ENCODE measurements at places on chromosomes 5 and 9.

DNA sequence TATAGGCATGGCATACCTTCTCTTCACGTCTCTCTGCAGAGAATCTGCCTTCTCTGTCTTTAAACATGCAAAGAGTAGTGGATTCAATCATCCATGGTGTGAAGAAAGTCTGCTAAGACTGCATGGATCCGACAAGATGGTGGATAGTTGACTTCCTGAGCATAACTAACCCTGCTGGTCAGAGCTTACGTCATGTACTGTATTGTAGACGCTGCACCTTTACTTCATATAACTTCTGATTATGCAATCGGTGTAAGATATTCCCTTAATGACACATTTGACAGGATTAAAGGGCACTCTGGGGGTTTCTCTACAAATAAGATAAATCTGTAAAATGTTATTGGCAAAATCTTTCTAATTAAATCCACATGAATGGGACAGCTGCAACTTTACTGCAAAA is 240.3 kb upstream of the NREP start:
- no peak for DNase-seq

- no peak for DNase-seq
Measured at GRCh38 chr5:79853676-79854418, 137.2 kb downstream of the MTX3 start.

DNA sequence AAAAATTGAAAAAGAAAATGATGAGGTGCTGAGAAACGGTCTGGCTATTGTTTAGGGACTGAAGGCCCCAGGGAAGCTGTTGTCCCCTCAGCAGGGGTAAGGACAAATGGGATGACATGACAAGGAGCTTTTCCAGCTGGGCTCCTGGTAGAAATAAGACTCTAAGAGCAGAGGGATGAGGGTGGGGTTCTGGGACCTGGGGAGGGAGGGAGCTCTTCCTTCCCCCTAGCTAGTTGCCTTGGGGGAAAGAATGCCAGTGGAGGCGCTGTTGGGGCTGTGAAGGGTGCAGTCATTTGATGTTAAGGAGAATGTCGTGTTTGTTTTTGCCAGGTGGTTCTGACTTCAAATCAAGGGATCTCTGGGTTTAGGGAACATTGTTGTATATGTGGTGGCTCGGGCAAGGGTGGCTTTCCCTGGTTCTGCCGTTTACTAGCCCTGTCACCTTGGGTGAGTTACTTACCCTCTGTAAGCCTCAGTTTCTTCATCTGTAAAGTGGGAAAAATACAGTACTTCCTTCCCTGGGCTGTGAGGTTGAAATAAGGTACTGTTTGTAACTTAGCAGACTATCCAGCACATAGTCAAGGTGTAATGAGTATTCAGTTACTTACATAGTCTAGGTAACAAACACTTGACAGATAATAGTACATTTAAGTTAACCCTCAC is 47.8 kb downstream of the WWC1 start:
- no peak for DNase-seq

- DNase-seq = no peak
Measured at GRCh38 chr5:124236361-124237205, 509.9 kb downstream of the ZNF608 start.

GRCh38 chr5:149362541-149362940 is 4.7 kb downstream of the PCYOX1L start:
- no peak for DNase-seq

DNA sequence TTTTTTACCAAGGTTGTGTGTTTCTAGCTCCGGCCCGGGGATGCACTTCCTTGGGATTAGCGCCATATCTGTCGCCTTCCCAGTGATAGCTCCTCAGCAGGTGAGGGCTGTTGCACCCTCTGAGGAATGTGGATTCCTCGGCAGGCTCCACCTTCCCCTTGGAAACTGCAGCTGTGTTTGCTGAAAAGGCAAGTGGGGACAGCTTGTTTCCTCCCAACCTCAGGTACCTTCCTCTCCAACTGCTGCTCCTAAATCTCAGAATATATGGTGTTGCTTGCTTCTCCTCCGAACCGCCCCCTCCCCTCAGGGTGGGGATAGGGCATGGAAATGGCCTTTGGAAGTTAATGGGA is 1.3 kb downstream of the SLC1A1 start:
- no peak for DNase-seq

DNA sequence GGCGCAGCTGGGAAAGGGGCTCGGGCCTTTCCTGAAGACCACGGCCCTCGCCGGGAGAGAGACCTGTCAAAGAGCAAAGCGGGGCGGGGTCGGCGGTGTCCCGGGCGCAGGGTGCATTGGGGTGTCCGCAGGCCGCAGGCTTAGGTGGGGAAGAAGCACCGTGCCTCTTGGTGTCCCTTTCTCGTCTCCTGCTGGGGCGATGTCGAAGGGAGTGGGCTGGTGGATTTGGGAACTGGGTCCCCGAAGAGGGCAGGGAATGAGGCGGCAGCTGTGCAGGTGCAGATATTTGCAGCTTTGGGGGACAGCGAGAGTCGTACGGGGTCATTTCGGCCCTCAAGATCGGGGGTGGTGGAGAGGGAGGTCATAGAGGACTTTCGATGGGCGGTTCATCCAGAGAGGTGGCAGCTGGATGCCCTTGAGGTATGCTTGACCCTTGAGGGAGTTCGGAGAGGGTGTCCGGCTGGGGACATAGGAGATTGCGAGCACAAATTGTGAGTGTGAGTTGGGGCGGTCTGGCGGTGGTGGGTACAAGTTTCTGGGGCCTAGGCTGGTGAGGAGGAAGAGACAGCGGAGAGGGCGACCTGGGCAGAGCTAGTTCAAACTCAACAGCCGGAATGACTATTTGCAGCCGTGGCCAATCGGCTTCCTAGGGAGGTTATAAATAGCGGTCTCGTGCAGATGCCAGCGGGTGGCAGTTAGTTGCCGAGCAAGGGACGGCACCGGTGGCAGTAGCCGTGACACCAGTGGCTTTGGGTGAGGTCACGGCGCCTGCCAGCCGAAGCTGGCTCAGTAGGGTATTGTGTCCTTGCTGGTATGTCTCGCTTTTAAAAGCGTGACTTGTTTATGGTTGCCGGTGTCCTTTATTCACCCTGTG is 601 bp downstream of the NNT start:
- peak; percentile 90 for DNase-seq

DNA sequence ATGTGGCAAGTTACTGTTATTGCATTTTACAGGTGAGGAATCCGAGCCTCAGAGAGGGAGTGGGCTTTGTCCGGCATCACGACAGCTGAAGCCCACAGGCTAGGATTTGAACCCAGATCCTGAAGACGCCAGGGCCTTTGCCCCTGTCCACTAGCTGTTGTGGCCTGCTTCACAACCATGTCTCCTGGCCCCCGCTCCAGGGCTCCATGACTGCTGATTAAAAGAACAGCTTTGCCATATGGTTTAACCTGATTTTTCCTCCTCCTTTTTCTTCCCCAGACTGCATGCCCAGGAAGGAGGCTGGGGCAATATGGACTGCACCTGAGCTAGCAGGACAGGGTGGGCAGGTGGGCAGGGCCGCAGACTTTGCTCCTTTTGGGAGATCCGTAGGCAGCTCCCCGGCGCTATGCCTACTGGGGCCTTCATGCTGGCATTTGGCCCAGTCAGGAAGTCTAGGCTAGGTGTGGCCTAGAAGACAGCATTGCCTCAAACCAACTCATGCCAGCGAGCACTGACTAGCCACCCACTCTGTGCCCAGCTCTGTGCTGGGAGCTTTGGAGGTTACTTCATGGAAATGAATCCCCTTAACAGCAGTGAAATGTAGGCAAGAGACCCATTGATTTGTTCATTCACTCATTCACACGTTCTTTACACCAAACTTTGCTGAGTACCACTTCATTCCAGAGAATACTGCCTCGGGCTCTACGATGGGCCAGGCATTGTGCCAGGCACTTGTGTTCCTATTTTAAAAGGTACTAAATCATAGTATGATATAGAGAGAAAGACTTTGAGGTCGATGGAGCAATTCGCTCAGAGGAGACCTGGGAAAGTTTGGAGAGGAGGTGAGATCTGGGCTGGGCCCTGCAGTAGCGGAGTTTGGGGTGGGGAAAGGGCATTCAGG is 94.3 kb upstream of the CPEB4 start:
- DNase-seq = no peak

DNA sequence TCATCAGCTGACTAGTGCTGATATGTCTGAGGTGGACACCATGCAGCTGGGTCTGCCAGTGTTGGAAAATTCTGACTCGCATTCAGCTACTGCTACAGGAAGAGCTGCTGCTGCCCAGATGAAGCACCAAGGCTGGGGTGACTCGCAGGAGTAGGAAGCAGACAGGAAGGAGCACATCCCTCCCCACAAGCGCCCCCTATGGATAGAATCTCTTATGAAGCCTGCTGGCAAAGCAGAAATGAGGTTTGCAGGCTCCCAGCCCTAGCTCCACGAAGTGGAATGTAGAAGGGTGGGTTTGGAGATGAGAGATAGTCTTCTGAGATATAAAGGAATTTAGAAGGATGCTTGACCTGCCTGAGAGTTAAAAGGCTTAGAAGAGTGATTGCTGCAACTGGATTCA is 443.0 kb downstream of the ACTL7B start:
- no peak for DNase-seq

GRCh38 chr9:76400534-76401096 is 6.4 kb upstream of the RFK start:
- no peak for DNase-seq

DNA sequence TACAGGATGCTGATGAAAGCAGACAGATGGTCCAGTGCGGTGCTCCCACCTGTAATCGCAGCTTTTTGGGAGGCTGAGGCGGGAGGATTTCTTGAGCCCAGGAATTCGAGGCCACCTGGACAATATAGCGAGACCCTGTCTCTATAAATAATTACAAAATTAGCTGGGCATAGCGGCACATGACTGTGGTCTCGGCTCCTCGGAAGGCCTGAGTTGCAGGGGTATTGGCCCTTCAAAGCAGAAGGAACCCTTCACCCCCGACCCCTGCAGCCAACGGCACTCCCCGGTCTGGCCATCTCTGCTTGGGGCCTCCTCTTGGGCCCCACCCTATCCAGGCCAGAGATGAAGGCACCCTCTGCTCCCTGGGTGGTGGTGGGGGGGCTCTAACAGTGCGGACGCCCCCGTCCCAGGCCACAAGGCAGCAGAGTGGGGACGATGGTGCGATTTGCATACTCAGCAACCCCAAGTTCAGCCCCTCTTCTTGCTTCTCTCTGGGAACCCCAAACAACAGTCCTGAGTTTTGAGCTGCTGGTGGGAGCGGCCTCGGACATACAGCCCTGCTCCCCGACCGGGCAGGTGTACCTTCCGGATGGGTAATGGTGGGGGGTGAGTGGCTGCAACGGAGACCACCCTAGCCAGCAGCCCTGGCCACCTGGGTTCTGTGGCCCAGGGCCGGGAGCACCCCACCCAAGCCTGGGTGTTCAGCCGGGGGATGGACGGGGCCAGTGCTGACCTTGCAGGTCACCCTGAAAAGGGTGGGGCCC is 50.7 kb downstream of the NACC2 start:
- no peak for DNase-seq

- DNase-seq = no peak
Measured at GRCh38 chr9:90915693-90916092, 114.1 kb downstream of the SYK start.

DNA sequence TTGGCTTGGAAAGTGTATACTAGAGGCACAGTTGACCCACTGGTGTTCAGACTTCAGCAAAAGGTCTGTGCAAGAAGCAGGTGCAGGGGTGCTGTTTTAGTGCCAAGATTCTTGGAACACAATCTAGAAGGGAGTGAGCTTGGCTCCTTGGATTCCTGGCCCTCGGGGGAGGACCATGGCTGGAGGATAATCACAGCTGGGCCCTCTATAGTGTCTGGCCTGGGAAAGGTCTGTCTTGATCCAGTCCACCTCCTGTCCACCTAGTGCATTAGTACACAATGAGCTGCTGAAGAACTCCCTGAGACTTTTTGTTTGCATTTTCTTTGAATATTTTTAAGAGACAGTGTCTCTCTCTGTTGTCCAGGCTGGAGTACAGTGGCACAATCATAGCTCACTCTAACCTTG is 50.4 kb upstream of the PLPP1 start:
- DNase-seq = no peak

- peak; percentile 34 for DNase-seq
Measured at GRCh38 chr5:102561894-102562760, 63.3 kb upstream of the SLCO6A1 start.

GRCh38 chr5:14464671-14465070 is 116.9 kb upstream of the OTULINL start:
- DNase-seq = no peak

DNA sequence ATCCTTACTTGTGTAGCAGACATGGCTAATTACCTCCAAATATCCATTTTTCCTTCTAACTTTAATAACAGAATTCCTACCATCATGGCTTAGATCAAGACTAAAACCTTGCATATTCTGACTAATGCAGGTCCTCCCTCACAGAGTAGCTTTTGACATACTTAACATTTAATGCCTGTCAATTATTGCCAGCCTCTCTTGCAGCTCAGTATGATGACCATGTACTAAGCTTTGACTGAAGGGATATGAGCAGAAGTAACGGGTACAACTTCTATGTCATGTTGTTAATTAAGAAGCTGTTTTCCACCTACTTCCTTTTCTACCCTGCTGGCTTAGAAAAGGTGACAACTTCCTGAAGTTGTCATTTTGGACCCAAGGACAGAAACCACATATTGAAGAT is 533.4 kb downstream of the PSAT1 start:
- no peak for DNase-seq

GRCh38 chr5:137114529-137114928 is 384.6 kb downstream of the SPOCK1 start:
- DNase-seq = no peak

DNA sequence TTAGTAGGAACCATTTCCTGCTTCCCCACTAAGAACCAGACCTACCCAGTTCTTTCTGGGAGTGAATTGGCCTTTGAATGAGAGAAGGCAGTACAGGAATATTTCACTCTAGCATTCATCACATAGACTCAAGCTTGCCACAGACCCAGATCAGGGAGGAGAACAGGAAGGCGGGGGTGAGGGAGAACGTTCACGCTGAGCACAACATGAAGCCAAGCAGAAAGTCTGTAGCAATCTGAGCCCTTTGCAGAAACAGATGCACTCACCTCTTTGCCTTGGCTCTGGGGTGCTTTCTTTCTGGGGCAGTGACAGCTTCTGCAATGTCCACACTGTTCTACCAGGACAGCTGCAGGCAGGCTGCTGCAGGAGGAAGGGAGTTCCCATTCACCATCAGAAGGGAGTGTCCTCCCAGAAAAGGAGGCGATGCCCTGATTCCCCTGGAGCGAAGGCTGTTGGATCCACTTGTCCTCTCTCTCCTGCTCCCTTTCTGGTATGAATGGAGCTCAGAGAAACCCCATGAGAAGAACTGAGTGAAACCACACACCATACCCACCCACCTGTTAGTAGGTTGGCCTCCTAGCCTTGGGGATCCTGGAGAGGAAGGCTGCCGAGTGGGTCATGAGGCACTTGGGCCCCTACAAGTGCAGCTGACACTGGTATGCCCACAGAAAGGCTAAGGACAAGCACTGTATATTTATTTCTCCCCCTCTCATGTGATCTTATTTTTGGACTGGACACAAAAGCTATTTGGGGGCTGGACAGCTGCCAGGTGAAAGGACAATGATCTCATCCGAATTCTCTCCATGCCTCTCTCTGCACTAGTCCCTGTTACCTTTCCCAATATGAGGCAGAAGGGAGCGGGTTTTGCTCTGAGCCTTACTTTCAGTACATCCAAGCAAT is 11.7 kb upstream of the FGF1 start:
- no peak for DNase-seq
